ENCODE measurements at places on chromosomes 12 and 14. TPM values are rescaled to one million over a fixed set of nuclear protein-coding genes. Genes with fewer than 3 reads are reported as not detected.

The CABP1 gene
- 0.33 TPM for total RNA-seq

DNA sequence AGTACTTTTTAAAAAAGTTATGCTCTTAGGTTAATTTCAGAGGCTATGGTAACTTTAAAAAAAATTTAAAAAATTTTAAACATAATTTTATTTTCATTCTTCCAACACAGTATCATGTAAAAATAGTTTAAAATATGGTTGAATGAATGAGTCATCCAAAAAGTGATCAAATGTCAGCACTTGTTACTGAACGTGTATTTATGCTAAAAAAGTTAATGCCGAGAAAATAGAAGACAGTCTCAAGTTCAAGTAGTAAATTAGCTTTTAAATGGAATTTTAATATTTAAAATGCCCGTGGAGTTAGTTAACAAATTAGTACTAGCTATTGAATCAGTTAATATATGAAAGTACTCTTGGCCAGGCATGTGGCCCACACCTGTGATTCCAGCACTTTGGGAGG is 4.8 kb downstream of the AEBP2 start:
- DNase-seq, result no peak

The CCDC184 gene
- total RNA-seq, result 0.26 TPM

GRCh38 chr14:81986005-81986404 is 452.4 kb upstream of the SEL1L start:
- DNase-seq, result no peak

DNA sequence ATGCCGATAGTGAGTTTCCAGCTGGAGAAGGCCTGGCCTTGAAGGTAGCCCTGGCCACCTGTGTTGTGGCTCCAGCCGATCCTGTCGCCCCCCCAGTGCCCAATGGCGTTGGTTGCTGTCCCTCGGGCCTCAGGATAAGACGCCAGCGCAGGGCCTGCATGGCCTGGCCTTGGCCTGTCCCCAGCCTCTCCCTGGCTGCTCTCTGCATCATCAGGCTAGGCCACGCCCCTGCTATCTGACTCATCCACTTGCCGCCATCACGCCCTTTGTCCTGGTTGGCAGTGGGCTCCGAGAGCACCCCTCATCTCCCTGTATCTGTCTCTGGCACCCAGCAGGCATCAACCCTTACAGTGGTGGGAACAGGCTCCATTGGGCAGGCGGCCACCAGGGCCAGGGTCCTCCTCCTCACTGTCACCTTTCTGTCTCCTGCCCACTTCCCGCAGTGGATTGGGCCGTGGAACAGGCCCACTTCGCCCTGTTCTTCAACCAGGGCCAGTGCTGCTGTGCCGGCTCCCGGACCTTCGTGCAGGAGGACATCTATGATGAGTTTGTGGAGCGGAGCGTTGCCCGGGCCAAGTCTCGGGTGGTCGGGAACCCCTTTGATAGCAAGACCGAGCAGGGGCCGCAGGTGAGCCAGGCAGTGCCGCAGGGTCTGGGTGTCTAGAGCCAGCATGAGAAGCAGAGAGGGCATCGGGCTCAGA is 25.6 kb downstream of the ALDH2 start:
- peak; percentile 54 for DNase-seq

The NID2 gene
- total RNA-seq, result 37.6 TPM

DNA sequence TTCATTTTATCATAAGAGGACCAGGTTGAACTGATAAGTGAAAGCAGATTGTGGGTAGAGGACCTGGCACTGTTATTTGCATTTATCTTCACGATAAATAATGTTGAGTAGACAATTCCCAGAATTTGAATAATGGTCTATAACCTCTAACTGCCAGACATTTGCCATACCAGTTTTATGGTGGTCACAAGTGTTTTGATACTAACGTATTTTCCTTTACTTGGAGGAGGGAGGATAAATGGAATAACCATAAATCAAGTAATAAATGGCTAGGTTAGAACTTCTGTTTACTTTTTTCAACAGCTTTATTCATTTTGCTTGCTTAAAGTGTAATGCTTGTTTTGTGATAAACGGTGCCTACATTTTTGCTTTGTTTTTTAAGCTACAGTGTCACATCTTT is 9.5 kb downstream of the PAX9 start:
- DNase-seq, result no peak

DNA sequence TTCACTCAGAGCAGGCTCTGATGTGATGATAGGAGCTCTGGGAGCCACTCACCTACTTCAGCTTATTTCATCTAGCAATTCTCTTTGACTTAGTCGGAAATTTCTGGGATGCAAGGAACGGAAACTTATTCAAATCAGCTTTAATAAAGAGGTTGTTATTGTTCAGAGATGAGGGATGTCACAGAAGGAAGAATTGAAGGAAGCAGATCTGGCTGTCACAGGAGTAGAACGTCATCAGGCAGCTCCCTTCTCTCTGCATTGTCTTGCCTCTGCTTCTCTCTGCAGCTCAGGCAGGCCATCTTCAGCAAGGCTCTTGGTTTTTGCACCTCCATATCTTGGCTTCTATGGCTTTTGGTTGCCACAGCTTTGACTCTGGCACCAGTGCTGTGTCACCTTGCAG is 7.6 kb upstream of the TMEM30B start:
- no peak for DNase-seq

DNA sequence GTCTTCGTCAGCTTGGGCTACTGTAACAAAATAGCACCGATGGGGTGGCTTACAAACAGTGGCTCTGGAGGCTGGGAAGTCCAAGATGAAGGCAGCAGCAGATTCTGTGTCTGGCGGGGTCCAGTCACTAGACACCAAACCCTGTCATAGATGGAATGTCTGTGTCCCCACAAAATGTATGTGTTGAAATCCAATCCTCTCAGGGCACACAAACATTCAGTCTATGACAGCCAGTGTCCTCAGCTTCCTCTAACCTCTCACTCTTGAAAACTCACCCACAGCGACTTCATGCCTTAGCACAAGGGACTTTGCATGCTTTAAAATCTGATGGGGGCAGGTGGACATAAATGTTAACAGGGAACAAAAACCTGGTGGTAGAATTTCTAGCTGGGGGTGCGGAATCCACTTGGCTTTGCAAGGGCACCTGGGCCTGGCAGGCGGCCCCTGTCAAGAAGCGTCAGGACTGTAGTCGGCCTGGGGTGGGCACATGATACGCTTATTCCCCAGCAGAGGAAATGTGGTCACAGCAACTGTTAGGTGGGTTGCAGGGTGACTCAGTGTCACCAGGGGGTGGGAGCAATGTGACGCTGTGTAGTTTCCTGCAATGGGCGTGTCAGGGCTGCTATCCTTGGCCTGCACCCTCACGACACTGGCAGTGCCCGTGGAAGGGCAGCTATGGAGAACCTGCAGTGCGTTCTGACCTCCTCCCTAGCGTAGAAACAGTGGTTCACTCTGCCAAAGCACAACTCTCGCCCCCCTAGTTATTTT is 17.7 kb downstream of the RIN3 start:
- DNase-seq, result peak; percentile 52

The OR6C2 gene
- not detected for total RNA-seq

The FITM1 gene
- total RNA-seq, result 12.2 TPM

- DNase-seq, result no peak
These were observed 41.8 kb upstream of the CLEC14A start for GRCh38 chr14:38297681-38298080.

DNA sequence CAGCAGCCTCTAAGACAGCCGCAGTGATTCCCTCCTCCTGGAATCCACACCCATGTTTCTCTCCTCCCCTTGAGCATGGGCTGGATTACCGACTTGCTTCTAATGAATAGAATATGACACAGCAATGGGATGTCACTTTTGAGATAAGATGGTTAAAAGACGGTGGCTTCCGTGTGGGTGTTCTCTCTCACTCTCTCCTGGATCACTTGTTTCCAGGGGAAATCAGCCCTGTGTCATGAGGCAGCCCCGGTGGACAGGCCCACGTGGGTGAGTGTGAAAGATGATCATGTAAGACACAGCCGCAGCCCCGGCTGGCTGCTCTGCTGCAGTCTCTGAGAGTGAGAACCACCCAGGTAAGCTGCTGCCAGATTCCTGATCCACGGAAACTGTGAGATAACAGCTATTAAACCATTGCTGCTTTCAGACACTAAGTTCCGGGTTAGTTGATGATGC is 10.7 kb downstream of the MOAP1 start:
- DNase-seq, result peak; percentile 20

GRCh38 chr12:45743247-45743646 is 13.7 kb downstream of the ARID2 start:
- DNase-seq, result no peak

The KRT78 gene
- not detected for total RNA-seq

- DNase-seq, result no peak
These were observed 755.7 kb upstream of the USP15 start for GRCh38 chr12:61504396-61505080.
